ENCODE measurements at places on chromosomes 2 and 18.

DNA sequence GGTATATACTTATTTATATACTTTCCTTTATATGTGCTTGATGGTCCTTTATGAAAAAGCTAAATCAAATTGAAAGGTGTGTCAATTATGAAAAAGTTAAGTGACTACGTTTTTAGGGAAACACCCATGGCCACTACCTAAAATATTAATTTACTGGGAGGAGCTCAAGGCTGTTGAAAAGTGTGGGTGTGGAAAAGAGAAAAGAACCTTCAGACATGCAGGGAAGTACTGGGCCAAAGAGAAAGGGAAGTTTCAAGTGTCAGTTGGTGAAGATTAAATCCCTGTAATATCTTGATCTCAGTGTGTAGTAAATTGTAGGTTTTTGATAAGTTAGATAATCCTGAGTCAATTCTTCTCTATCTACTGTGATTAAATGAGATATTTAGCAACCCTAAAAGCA lies 6.2 kb upstream of the GKN1 start:
- no peak for DNase-seq

DNA sequence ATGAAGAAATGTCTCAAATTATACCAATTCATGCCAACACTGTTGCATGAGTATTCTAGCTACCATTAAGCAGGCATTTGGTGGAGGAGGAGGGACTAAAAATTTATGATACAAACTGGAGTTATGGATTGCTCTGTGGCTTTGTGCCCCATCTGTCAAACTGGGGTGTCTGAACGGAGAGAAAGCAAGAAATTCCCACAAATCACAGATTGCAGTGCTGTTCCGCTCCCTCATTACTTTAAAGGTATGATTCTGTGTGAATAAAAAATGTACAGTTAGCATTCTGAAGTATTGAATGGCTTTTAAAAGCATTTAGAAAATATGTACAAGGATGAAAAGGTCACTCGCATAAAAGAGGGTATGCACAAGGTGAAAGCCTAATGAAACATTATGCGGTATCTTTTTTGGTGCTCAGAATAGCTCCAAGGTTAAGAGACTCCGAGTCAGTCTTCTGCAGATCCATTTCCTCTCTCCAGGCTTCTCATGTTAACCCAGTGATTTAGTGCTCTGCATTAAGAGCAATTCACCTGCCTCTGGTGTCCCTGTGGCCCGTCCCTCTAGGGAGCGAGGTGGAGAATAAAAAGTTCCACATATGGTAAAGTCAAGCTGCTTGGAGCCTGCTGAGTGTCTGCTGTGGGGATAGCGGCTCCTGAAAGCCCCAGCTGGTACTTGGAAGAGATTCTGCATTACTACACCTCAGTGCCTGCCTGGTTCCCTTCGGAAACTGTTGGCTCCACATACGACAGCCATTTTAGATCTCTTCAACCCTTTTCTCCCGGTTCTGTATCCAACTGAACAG lies 184.2 kb downstream of the ZNF521 start:
- DNase-seq, result no peak

GRCh38 chr18:13136056-13136903 lies 82.3 kb upstream of the LDLRAD4 start:
- DNase-seq, result no peak

DNA sequence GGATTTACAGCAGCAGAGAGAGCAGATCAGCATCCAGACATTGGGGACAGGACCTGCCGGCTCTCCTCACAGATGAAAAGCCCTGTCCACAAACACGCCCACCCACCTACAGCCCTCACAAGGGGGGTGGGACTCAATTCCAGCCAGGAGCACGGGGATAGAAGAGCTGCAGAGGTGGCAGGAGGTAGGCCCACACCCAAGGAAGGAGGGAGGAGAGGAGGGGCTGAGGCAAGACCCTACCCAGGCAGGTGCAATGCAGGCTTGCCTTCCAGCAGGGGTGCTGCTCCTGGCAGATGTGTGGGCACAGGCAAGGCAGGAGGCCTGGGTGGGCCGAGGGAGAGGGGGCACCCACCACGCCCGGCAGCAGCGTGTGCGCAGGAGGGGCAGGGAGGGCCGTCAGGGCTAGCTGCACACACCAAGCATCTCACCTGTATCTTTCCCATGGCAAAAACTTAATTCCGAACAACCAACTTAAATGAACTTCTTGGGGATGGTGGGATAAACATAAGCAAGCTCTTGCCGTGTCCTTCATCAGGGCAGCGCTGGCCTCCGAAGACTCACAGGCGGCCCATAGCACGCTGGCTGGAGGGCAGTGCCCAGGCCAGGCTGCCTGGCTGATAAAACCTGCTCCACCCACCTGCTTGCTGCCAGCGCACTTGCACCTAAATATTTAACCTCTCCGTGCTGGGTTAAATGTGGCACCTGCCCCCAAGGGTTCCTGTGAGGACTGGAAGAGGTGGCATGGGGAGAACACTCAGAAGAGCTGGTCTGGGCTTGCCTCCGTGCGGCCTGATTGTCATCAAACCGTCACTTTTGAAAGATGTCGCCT lies 219.5 kb downstream of the HDAC4 start:
- DNase-seq, result no peak

DNA sequence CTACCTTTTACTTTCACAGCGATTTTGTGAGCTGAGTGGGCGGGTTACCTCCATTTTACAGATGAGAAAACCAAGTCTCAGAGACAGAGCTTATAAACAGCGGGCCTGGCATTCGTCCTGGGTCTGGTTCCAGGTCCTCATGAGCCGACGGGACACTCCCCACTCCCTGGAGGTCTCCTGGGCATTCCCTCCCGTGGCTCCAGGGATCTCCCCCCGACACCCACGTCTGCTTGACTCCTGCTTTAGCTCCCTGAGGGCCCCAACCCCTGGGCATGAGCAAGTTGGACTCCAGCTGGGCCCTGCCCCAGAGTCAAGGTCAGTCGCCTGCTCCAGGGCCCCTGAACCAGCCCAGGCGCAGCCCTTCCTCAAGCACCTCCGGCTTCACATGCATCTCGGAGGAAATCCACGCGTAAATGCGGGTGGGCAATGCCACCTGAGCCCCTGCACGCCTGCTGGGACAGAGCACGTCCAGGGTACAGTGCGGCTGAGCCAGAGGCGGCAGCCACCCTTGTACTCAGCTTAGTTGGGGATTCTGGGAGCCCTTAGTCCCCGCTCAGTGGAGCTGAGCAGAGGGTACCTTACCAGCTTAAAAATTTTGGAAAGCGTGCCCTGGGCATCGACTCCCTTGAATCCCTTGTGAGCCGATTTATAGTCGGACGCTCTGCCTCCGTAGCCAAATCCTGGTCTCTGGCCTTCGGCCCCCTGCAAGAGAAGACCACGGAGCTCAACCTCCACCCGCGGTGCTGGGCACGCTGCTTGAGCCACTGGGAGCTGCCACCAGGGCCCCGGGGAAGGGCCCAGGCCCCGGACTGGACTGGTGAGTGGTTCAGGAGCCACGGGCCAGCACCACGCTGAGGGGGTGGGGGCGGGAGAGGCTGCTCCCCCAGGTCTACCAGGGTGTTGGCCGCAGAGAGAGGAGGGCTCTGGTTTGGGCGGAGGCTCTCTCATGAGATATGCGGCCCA lies 148.1 kb downstream of the MBP start:
- no peak for DNase-seq

- no peak for DNase-seq
These were observed 579 bp downstream of the STAT4 start for GRCh38 chr2:191150230-191150599.

- DNase-seq, result no peak
These were observed 126.4 kb downstream of the RHBDD1 start for GRCh38 chr2:226962176-226962773.

DNA sequence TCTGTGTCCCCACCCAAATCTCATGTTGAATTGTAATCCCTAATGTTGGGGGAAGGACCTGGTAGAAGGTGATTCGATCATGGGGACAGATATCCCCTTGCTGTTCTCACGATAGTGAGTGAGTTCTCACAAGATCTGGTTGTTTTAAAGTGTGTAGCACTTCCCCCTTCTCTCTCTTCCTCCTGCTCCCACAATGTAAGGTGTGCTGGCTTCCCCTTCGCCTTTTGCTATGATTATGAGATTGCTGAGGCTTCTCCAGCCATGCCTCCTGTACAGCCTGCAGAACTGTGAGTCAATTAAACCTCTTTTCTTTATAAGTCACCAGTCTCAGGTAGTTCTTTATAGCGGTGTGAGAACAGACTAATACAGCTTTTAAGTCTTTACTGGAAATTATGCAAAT lies 193.3 kb upstream of the RBBP8 start:
- DNase-seq, result no peak

DNA sequence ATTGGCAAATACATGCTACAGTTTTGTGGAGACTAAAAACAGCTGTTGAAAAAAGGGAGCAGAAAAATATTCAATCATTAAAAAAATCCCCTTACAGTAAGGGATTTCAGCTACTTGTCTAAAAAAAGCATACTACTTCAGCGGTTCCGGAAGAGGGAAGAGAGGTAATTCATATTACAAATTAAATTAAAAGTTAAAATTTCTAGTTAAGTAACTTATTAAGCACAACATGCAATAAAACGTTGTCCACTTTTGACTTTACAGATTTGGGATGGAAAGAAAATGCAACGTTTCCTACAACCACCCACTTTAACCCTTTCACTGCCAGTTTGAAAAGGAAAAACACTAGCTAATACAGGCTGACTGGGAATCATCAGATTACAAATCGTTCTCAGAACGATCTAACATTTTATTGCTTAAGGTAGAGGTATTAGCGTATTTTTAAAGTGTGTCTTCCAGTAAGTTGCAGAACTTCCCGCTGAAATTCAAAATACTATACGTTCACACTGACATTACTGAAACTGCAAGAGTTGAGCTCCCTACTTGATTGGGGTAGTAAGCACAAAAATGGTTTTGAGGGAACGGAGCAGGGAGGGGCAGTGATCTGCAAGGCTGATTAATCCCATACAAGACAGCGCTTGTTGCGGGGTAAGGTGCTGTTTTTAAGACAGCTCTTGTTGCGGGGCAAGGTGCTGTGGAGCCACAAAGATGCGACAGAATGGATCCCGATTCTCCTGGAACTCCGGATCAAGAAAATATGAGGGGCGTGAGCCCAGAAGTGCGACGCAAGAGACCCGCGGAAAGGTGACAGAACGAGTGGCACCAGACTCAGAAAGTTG lies 743 bp downstream of the HADHA start:
- DNase-seq, result no peak

- no peak for DNase-seq
These were observed 95.1 kb downstream of the DYM start for GRCh38 chr18:49365346-49365745.

GRCh38 chr2:28282861-28283646 lies 109.6 kb upstream of the FOSL2 start:
- no peak for DNase-seq

DNA sequence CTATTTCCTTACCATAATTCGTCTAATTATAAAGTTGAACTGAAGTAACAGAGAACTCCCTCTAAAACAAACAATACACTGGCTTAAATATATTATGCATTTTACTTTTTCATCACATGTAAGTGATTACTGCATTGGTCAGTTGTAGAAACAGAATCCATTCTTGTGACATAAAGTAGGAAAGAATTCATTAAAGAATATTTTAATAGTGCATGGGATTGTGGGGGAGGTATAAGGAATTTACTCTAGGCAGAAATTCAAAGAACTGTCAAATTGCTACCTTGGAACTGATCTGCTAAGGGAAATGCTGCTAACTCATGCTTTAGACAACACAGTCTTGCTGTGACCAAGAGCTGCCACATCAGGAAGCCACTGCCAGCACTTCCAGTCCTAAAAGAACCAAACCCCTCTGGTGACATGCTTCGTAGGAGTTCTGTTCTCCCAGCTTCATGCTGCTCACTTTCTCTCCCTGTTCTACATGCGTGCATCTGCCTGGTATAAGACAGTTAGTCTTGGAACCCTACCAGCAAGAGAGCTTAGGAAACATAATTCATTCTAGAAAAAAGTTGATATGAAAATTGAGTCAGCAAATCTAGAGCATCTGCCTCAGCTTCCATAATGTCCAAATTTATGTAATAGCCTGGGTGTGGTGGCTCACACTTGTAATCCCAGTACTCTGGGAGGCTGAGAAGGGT lies 1137.6 kb upstream of the NXPH2 start:
- no peak for DNase-seq

- no peak for DNase-seq
These were observed 274.0 kb downstream of the NDUFA10 start for GRCh38 chr2:239750929-239751678.

- DNase-seq, result no peak
These were observed 96.2 kb downstream of the GALNT3 start for GRCh38 chr2:165697748-165698443.

DNA sequence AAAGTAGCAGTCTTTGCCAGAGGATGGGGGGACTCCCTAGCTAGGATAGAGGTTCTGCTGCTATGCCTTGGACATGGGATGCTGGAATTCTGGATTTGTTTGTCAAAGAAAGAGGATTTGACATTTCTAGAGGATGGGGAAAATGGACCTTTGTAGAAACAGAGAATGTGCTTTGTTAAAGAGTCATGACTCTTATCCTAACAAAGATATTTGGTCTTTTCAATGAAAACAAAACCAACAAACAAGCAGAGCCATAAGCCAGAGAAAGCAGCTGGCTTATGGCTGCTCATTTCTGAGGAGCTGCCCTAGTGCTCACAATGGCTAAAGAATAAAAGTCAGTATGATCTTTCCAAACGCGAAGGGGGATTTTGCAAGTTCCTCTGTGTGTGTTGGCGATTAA lies 40.8 kb upstream of the MAPRE2 start:
- DNase-seq, result no peak

DNA sequence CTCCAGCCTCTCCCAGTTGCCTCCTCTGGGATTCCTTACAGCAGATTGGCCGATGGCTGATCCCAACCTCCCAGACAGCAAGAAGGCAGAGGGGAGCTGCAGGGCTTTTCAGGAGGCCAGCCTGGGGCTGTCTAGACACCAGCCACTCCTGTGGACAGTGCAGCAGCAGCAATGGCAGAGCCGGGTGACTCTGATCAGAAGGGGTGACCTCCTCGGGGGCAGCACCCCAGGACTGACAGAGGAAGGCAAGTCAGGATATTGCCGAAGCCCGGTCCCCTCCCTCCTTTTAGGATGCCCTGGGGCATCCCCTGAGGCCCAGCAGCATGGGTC lies 84.5 kb downstream of the INHBB start:
- no peak for DNase-seq

GRCh38 chr2:127661072-127661649 lies 14.2 kb downstream of the LIMS2 start:
- no peak for DNase-seq

DNA sequence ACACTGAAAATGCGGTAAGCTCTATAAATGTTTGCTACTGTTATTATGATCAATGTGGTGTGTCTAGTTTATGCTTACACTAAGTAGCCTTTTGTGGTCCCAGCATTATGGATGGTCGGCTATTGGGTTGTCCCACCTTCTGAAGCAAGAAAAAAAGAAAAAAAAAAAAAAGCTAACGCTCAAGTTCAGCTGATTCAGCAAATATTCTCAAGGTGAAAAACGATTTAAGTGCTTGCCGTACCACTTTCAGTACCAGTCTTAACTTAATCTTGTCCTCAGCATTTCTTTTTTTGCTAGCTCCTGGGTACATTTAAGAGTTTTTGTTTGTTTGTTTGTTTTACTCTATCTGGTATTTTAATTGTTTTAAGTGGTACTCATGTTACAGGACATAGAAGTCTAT lies 87.5 kb downstream of the MBD5 start:
- DNase-seq, result no peak

GRCh38 chr2:14872779-14873325 lies 240.3 kb downstream of the LRATD1 start:
- DNase-seq, result no peak

- DNase-seq, result no peak
These were observed 33.2 kb downstream of the PTPN4 start for GRCh38 chr2:119792907-119793312.

Data from activated CD4-positive, alpha-beta T cell treated with anti-CD3 and anti-CD28 coated beads, Interleukin-2, amount 50 U/mL, for 4 hours (primary cell).